Right renal pelvis (tissue), 4 donors: ENCODE measurements at places on chromosomes 7 and 10. TPM values are rescaled to one million over a fixed set of nuclear protein-coding genes. Genes with fewer than 3 reads are reported as not detected.

Gene DPYSL4
- polyA plus RNA-seq, result 12.2 TPM

Gene NRCAM
- polyA plus RNA-seq, result 23.6 TPM

Gene RELN
- polyA plus RNA-seq, result 14.3 TPM

Gene LIPJ
- 0.06 TPM for polyA plus RNA-seq

Gene UCMA
- polyA plus RNA-seq, result not detected

Gene SVOPL
- polyA plus RNA-seq, result 2.8 TPM

Gene ADAM22
- 10.6 TPM for polyA plus RNA-seq

Gene NEUROD6
- not detected for polyA plus RNA-seq

Gene PIP
- not detected for polyA plus RNA-seq

Gene EBLN1
- polyA plus RNA-seq, result not detected

Gene VSTM4
- polyA plus RNA-seq, result 16.0 TPM

Gene CNTNAP2
- polyA plus RNA-seq, result 26.2 TPM

Gene JCAD
- polyA plus RNA-seq, result 31.8 TPM

Gene GPER1
- polyA plus RNA-seq, result 6.4 TPM
